ENCODE measurements at places on chromosomes 4 and X.

- no peak for DNase-seq
These were observed 1.2 kb downstream of the C4orf50 start for GRCh38 chr4:6017030-6017429.

DNA sequence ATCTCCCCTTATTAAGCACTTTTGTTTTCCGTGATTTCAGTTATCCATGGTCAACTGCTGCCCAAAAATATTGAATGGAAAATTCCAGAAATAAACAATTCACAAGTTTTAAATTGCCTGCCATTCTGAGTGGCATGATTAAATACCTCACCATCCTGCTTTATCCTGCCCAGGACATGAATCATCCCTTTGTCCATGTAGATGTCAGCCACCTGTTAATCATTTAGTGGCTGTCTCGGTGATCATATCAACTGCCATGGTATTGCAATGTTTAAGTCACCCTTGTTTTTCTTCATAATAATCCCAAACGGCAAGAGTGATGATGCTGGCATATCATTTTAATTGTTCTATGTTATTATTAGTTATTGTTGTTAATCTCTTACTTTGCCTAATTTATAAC, 79.8 kb upstream of the LHFPL1 start:
- DNase-seq = no peak

DNA sequence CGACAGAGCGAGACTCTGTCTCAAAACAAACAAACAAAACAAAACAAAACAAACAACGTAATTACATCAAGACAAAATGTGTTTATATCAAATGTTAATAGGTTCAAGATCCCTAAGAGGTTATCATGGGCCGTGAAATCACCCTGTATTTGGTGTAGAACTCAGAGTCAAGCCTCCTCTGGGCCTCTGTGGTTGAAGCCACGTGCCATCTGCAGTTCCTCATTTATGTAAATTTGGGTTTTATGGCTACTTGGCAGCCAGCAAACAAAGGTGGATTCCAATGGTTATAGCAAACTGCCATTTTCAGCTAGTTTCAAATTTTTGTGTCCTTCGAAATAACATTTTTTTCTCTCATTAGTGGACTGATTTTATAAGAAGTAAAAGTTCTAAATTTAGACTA, 16.4 kb downstream of the NSDHL start:
- DNase-seq = no peak

DNA sequence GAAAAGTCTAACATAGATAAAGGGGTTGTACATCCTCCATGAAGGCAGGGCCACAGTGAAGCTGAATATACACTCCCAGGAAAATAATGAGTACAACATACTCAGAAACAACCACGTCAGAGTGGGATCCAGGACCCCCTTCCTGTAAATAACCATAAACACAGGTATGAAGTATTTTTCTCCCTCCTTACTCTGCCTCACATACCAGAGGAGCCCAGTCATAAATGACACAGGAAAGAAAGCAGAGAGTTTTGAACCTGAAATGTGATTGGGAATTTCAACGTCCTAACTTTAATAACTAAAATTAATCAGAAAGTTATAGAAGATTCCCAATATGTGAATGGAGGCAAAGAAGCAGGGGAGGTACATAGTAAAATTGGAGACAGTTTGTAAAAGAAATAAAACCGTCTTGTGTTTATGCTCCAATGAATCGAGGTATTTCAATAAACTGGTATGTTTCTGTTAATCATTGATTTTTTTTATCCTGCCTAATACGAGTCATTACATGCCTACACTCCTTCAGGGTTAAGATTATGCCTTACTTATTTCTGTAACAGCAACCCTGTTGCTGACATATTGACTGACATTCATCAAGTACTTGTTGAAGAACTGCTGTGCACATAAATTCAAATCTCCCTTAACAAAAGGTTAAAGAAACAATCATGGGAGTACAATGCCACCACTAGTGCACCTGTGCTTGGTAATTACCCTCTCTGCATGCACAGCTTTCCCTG, 431.3 kb downstream of the KCNIP4 start:
- DNase-seq = no peak

DNA sequence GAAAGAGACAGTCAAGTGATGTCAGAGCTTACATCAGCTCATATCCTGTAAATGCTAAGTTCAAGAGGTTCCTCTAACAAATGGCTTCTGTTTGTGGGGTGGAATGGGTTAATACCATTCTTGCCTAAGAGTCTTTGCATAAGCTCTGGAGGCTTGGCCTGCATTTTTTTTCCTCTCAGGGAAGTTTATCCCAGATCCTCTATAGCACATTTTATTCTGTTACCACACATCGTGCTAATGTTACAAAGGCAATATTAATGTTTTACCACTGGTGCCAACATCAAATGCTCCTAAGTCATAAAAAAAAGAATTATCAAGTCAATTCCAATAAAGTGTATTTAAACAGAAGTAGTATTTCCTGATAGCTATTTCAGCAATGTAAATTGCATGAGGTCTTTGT, 2.9 kb upstream of the ADH6 start:
- no peak for DNase-seq

- no peak for DNase-seq
These were observed 55.7 kb upstream of the SLC7A11 start for GRCh38 chr4:138297743-138298405.

DNA sequence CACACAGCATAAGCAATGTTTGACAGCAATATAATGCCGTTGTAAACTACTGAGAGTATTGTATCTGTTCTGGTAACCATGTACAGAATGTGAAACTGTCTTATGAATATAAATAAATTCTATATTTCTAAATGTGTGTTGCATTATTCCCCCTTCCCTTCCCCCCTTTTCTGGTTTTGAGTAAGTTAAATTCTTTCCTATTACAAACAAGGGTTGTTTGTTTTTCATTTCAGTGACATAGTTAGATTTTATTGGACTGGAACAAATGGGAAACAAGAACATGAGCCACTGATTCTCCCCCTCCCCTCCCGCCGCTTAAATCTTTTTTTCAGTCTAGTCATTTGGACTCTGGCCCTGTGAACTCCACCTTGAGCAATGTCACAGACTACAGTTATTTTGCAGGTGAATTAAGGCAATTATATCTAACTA, 69.8 kb downstream of the GPAT3 start:
- no peak for DNase-seq

- DNase-seq = no peak
These were observed 216.3 kb upstream of the PCDH18 start for GRCh38 chr4:137748616-137749015.

DNA sequence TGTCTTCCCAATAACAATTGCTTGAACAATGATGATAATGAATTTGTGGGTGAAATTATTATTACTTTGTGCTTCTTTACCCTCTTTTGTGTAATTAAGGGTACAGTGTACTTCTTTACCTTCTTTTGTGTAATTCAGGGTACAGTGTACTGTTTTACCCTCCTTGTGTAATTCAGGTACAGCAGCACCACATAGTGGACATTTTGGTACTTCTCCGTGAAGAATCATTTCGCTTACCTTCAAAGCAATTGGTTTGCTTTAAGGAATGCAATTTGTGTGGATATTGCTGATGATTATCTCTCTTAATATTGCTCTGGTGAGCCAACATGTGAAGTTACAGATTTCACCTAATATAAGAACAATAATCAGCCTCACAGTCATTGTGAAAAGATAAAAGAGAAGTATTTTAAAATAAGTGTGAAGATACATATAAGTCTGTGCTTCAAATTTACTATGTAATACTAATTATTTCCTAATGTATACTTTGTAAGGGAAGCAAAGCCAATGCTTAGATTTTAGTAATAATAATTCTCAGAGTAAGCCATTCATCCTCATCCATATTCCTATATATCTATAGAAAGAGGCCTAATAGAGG, 27.2 kb upstream of the SEC24B start:
- DNase-seq = peak; percentile 8

DNA sequence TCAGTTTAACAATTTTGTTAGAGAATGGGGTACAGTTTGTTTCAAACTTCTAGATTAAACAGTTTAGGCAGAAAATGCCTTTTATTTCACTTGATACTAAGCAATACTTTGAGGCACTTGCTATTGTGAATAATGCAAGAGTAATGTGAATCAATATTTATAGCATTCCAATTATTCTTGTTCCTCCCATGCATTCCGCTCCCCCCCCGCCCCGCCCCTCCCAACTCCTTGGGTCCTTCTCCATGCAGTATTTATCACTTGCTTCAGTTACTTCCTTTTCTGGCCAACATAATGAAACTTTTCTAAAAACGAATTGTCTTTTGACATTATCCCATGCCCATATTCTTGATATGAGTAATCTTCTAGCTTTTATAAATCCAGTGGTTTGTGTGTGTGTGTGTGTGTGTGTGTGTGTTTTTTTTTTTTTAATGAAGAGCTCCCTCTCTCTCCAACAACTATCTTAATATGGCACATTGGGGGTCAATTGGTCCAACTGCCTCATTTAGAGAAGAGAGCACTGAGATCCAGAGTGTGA, 1.6 kb downstream of the BANK1 start:
- no peak for DNase-seq

DNA sequence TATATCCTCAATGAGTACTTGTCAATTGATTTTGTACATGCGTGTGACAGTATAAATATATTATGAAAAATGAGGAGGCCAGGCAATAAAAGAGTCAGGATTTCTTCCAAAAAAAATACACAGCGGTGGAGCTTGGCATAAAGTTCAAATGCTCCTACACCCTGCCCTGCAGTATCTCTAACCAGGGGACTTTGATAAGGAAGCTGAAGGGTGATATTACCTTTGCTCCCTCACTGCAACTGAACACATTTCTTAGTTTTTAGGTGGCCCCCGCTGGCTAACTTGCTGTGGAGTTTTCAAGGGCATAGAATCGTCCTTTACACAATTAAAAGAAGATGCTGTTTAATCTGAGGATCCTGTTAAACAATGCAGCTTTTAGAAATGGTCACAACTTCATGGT, at the start of gene OTC:
TSS of gene OTC (plus strand) at position 243 of the 400 bp plus-strand sequence. CDS start at position 336, 93 bp downstream.
- no peak for DNase-seq

DNA sequence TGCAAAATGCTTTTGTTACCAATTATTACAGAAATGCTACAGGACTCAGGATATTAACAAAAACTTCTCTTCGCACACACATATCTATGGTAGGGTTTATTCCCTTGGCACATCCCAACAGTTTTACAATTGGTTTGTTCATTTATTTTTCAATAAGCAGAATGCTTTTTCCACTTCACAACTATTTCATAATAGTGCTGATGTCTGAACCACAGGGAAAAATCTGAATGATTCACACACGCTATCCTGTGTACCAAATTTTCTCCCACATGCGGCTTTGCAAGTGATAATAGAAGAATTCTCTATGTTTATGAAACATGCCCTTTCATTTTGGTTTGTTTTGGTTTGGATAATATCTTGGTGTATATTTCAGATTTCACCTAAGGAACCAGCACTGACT, 725.7 kb upstream of the TENM3 start:
- DNase-seq = no peak

DNA sequence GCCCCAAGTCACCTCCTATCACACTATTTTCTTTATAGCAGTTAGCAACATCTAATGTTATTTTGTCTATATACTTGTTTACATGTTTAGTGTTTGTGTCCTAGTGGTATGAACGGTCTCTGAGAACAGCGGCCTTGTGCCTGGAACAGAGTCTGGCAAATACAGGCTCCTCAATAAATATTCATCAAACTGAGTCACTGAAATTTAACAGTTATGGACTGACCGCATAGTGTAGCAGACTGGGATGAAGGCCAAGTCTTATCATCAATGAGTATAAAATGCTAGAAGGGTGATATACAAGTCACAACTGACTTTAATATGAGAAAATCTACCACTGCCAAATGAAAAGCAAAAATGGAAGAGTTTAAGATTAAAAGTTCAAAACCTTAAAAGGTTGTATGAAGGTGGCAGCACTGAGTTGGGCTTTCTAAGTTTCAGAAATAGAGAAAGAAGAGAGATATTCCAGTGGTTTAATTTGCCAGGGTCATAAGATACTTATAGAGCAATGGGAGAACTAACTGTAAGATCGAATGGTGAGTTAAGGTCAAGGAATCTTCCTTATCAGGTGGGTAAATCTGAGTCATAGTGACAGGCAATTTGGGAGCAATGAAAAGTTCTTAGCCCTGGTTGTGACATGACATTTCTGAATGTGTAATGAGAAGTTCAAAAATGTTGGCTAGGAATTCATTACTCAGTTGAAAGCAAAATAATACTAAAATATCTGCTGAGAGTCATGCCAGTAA, 34.9 kb downstream of the ELOVL6 start:
- no peak for DNase-seq

GRCh38 chr4:7295911-7296660, 103.7 kb downstream of the SORCS2 start:
- DNase-seq = no peak

- DNase-seq = peak; percentile 3
These were observed 485 bp downstream of the AADAT start for GRCh38 chr4:170089274-170089667.

DNA sequence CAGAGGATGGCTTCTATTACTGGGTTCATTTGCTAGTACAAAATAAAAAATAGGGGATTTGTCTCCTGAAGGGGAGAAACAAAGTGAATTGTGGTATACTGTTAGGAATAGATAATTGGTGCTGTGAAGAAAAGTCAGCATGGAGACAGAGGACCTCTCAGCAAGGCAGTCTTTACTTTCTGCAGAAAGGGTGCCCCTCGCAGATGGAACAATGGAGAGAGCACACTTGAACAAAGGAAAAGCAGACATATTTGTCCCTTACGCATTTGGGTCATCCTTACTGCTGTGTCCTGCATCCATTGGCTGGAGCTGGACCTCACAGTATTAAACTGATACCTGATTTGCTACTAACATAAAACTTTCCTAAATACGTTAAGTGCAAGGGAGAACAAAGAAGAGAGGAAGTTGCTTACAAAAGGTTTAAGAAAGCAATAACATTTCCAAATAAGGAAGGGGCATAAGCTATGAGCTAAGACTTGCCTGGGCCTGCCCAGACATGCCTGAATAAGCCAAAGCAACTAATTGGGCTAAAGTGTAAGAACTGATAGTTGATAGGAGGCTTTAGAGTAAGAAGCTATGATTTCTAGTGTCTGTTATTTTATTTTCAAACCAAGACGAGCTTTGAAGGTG, 83.8 kb downstream of the CCKAR start:
- no peak for DNase-seq

DNA sequence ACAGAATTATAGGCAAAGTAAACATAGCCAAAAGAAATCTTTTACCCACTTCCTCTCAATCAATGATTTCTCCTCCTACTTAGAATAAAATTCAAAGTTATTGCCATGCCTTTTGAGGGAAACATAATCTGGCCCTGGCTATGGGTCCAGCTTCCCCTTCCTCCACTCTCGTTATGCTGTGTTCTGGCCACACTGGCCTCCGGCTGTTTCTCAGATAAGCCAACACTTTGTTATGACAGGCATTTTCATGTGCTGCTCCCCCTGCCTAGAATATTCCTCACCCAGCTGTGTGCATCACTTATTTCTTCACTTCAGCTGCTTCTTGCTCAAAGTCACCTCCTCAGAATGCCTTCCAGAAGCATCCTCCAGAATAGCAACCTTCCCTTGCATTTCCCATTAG, 386.6 kb upstream of the AADAT start:
- no peak for DNase-seq

- no peak for DNase-seq
These were observed 768 bp downstream of the MID2 start for GRCh38 chrX:107826238-107827029.
